ENCODE measurements at places on chromosomes 6 and 20.

GRCh38 chr6:4518506-4518905 is 257.7 kb upstream of the CDYL start:
- no peak for DNase-seq

DNA sequence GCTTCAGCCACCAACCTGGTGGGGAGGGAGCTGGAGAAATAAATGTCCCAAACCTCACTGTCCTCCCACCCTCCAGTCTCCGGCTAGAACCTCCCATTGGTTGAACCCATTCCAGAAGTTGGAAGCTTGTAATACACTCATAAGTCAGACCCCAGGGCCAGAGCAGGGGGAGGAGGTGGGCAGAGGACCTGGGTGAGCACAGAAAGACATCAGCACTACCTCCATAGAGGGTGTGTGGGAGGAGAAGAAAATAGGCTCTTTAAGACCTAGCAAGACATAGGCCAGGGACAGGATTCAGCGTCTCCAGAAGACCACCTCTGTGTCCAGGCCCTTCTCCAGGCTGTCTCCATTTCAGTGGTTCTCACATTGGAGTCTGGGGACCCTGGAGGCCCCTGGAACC is 73.3 kb upstream of the TOP1 start:
- no peak for DNase-seq

DNA sequence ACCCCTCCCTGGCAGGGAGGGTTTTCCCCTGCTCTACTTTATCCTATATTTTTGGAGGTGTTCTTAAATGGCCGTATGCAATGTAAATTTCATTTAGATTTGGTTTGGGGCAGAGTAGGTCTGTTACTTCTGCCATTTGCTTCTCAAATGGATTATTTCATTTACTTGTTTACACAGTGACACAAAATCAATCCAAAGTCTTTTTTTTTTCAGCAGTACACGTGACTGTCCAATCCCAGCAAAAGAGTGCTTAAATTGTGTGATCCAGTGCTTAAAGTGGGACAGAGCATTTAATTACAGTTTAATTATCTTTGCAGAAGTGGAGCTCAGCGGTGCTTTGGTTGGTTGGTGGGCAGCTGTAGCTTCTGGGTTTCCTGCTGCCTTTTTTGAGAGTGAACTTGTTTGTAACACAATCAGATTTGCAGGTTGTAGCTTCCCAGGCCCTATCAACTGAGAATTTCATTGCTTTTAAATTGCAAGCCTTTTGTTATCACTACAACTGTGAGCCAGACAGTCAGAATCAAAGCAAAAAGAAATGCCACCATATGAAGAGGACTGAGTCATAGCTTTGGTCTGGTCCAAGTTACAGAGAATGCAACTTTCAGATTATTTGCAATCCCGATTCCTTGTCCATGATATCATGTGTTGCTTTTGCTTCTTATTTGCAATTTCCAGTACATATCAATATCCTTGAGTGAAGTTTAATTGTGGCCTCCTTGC is 216.9 kb downstream of the DOK5 start:
- DNase-seq = no peak

GRCh38 chr6:35573495-35574110 is 60.9 kb upstream of the TULP1 start:
- DNase-seq = no peak

GRCh38 chr6:47852727-47853126 is 70.9 kb downstream of the OPN5 start:
- peak; percentile 54 for DNase-seq

DNA sequence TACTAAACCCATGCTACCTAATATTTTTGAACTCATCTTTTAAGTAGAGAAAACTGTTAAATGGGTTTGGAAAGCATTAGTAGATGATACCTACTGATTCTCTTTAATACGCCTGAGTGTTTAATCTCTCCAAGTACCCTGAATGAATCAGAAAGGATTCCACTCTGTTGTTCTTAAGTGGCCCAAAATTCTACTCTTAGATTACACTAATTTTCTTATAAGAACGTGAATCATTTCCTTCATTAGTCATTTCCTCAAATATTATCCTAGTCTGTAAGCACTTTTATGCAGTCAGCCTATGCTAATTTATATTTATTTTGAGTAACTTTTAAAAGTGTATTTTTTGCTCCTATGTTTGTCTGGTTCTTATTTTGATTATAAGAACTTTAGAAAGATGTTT is 380.0 kb downstream of the BTBD9 start:
- no peak for DNase-seq

GRCh38 chr6:119467488-119468081 is 118.0 kb upstream of the MAN1A1 start:
- no peak for DNase-seq

DNA sequence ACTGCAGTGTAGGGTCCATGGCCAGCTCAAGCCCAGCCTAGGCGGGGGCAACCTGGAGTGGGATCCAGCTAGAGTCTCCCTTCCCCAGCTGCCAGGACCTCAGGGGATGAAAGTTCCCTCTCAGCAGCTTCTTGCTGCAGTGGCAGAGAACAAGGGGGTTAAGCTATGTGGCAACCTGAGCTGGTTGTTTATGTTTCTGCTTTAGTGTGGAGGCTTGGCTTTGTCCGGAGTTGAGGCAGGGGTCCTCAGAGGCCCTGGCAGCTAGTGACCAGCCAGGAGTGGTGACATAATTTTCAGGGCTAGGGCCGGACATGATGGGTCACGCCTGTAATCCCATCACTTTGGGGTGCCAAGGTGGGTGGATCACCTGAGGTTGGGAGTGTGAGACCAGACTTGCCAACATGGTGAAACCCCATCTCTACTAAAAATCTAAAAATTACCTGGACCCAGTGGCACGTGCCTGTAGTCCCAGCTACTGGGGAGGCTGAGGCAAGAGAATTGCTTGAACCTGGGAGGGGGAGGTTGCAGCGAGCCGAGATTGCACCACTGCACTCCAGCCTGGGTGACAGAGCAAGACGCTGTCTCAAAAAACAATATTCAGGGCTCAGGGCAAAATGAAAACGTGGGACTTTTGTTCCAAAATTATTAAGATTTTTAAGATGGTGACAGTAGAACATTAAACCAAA is 8.5 kb upstream of the PCIF1 start:
- no peak for DNase-seq

- DNase-seq = no peak
These were observed 21.1 kb downstream of the FBXO9 start for GRCh38 chr6:53086302-53086701.

- no peak for DNase-seq
These were observed 42.5 kb upstream of the FERMT1 start for GRCh38 chr20:6165346-6165745.

DNA sequence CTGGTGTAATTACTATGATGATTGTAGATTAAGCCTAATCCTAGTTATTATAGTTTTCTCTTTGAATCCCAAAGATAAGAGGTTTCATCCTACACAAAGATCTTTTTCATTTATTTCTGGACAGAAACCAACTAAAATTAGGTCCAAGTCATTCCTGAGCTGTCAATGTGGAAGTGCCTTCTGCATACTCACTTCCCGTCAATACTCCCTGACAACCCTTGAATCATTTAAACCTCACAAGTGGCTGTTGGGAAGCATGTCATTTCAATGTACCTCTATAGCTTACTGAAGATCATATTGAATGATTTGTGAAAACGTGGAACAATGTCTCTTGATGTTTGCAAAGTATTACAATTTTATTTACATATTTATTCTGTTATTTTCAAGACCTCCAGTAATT is 274.1 kb downstream of the HACE1 start:
- DNase-seq = no peak

DNA sequence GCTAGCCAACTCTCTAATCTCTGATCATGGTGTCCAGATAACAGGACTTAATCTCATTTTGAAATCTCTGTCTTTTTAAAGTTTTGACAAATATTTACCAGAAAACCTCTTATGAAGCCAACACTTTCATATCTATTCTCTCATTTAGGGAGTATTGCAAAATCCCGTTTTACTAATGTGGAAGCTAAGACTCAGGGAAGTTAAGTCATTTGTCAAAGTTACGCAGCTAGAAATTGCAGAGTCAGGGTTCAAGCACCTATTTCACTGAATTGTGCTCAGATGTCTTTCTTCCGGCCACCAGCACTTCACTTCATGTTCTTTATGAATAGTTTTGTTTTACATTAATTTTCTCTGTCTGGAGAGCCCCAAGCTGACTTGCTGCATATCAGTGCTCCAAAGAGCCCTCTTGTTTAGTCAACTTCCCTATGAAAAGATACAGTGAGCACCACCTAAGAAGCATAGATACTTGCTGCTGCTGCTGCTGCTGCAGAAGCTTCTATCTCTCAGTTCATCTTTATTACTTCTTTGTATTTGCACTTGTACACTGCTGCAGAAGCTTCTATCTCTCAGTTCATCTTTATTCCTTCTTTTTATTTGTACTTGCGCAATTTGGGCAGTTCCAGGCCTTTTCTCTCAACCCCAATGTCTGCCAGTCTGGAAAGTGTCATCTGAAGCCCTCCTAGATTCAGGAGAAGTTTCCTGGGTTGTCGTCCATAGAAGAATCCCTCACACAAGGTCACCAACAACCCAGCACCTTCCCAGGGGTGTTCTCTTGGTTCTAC is 329.7 kb downstream of the MAFB start:
- DNase-seq = no peak

GRCh38 chr20:32470025-32470861 is 112.1 kb downstream of the ASXL1 start:
- DNase-seq = no peak

DNA sequence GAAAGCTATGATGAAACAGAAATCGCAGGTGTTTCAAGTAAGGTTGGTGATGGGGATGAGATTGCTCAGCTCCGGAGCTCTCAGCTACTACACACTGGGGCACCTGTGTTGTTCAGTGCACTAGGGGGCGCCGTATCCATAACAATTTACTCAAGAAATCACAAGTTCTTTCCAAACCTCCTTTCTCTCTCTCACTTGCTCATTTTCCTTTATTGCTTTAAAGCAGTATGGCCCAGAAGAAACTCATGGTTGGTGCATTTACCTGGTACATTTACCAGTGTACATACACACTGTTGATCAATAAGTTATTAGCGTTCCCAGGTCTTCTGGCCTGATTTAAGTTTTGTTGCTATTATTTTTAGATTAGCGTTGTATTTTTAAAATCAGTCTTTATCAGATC is 235.2 kb upstream of the TAB2 start:
- DNase-seq = peak; percentile 8

DNA sequence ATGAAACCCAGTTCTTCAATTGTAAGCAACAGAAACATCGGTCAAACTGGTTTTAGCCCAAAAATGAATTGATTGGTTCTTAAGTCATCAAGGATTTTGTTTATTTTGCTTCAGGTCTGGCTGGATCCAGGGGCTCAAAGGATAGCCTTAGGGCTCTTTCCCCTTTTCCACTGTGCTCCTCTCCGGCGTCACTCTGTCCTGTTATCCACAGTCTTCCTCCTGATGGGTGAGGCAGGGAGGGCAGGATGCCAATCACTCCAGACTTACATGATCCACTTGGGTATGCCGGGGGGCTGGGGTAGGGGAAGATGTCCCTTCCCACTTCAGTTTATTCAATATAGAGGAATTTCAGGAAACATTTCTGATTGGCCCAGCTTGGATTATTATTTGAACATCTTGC is 40.0 kb downstream of the PLAGL2 start:
- no peak for DNase-seq

DNA sequence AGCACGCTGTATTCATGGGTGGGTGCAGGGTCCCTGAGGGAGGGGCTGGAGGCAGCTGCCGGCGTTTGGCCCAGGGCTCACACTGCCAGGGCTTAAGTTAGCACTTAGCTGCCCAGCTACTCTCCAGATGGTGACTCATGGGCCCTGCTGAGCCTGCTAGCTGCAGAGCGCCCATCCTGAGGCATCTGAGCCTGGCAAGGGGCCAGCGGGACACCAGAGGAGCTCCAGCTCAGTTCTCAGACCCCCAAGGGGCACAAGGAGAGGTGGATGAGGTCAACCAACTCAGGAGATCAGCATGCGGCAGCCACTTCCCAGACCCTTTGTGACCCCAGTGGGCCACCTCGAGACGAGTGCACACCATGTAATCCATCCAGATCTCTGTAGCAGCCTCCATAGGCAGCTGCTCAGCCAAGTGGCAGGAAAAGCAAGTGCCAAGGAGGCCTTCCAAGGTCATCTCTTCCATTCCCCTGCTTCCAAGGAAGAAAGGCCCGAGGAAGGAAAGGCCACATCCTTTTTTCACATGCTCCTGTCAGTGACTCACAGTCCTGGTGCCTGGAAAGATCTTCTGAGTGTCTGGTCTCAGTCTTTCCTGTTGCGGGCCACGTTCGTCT is 35.3 kb downstream of the FOXP4 start:
- no peak for DNase-seq

- no peak for DNase-seq
These were observed 18.4 kb upstream of the LAMA4 start for GRCh38 chr6:112272799-112273198.

GRCh38 chr6:170545405-170545804 is 7.7 kb downstream of the PSMB1 start:
- no peak for DNase-seq
